ENCODE measurements at places on chromosomes 3 and 15. TPM values are rescaled to one million over a fixed set of nuclear protein-coding genes. Genes with fewer than 3 reads are reported as not detected.

GRCh38 chr3:107153981-107154380 is 223.3 kb upstream of the CCDC54 start:
- DNase-seq = no peak

GRCh38 chr15:89851673-89852341 is 37.2 kb upstream of the ANPEP start:
- DNase-seq = no peak

- DNase-seq = no peak
Measured at GRCh38 chr3:49378249-49378895, 20.2 kb upstream of the GPX1 start.

DNA sequence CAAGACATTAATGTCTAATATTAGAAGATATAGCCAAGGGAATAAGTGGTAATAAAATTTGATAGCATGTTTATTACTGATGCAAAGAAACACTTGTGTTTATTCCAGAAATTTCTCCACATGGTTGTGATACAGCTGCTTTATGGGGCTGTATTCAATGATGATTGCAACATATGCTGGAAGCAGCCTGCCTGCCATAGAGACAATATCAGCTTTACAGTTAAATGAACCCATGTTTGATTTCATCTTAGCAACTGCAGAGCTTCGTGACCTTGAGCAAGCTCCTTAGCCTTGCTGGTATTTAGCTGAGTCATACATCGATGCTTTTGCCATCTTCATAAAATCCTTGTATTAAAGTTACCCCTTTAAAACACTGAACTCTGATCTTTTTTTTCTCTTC is 168.1 kb upstream of the STAC start:
- DNase-seq = no peak

Gene APOD
- total RNA-seq = 692 TPM

DNA sequence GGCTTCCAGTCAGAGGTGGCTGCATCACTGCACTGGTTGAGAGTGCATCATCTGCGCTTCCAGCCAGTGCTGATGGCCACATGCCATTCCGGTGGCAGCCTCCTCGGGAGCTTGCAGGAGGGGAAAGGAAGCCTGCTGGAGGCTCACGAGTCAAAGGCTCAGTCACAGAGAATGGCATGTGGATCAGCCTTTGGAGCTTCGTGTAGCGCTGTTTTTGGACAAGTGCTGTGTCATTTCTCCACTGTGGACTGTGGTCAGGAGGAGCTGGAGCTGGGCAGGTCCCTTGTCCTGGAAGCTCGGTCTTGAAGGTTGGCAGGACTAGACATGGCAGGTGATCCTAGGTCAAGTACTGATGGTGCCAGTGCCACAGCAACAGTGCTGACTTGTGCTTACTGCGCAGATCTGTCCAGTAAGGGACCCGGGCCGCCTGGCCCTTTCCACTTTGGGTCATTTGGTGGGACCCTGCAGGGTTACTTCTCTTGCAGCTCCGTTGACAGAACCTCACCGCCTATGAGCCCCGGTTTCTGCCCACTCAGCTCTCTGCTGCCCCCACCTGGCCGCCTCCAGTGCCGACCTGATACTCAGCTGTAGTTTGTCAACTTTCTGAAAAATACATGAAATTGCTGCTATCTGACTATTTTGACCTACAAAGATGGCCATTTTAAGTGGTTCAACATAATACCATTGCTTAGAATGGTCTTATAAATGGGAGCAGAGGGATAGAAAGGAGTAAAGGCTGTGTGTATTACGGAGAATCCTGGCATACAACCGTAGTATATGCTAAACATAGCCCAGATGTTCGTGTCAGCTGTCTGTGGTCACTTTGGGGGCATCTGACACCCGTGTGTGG is 27.6 kb upstream of the TRPM1 start:
- DNase-seq = peak; percentile 87

DNA sequence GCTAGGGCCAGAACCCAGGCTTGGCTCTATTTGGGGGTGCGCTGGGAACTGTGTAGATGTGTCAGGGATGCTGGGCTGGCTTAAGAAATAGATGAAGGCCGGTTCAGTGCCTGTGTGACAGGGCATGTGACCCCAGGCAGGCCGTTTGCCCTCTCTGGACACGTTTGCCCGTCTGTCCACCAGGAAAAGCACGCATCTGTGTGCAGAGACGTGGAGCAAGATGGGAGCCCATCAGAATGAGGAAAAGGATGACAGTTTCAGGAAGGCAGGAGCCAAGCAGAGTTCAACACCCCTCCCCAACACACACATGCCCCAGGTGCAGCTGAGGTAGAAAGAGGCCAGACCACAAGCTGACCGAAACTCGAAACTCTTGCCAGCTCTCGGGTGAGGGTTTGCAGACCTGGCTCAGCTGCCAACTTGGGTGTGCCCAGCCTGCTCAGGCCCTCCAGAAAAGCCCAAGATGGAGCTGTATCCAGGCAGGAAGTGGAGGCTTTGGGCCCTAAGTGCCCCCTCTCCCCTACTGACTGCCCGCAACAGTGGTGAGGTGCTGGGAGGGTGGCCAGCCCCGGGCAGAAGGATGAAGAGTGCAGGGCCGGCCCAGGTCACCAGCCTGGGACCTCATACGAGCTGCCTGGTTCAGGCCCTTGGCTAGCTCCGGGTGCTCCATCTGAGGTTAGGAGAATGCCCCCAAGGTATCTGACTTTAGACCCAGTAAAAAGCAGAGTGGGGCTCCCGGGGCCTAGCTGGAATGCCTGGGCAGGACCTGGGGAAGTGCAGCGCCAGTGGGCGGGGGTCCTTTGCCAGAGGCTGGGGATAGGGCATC is 10.2 kb upstream of the MESP1 start:
- DNase-seq = peak; percentile 38

Gene MME
- total RNA-seq = 3.6 TPM

Gene CD200
- total RNA-seq = 1.4 TPM

DNA sequence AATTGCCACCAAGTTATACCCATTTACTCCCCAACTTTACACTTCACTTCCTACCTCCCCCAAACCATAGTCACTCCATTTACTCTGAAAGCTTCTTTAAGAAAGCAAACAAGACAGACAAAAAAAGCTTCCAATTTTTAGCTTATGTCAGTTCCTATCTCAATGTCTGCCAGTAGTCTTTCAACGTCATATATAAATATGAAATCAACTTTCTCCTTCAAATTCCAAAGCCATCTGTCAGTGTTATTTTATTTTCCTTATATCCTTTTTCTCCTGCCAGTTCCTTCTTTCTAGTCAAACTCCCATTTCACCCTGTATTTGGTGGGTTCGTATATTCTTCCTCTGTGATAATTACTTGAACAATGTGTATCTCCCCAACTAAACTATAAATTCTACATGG is 85.8 kb upstream of the CMC1 start:
- DNase-seq = no peak

Gene NOX5
- not detected for total RNA-seq

Gene SLC28A2
- not detected for total RNA-seq

- DNase-seq = no peak
Measured at GRCh38 chr3:53238886-53239285, 16.9 kb downstream of the TKT start.

- no peak for DNase-seq
Measured at GRCh38 chr3:52831500-52832301, 1.2 kb upstream of the ITIH4 start.

Gene CPOX
- 10.3 TPM for total RNA-seq

Gene FAM81A
- 1.8 TPM for total RNA-seq

- DNase-seq = peak; percentile 67
Measured at GRCh38 chr15:68211656-68212320, 6.7 kb upstream of the CALML4 start.

- DNase-seq = no peak
Measured at GRCh38 chr3:117754058-117754457, 1044.5 kb downstream of the TUSC7 start.

GRCh38 chr15:101138913-101139880 is 112.7 kb downstream of the CHSY1 start:
- no peak for DNase-seq

Gene EHHADH
- 17.7 TPM for total RNA-seq

GRCh38 chr3:156762631-156763185 is 63.4 kb upstream of the LEKR1 start:
- no peak for DNase-seq

- no peak for DNase-seq
Measured at GRCh38 chr3:72629191-72629631, 219.0 kb downstream of the SHQ1 start.

DNA sequence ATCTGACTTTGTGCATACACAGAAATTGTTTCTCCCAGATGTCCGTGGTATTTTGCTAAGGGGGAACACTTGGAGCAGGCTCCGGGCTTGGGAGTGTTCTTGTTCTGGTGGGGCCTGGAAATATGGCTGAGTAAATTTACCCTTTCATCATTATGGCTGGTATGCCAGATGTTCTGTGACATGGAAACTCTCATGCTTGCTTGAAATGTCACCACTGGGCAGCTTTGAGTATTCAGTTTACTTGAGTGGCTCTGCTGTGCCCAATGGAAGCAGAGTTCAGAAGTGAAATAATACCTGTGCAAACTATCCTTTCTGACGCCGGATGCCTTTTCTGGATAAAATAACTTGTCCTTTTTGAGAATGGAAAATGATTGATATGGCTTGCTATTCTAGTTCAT is 283.6 kb upstream of the TPM1 start:
- no peak for DNase-seq

GRCh38 chr3:56812754-56813652 is 11.3 kb upstream of the ARHGEF3 start:
- no peak for DNase-seq

Gene FBXO40
- 147 TPM for total RNA-seq

GRCh38 chr15:41981371-41982132 is 9.2 kb upstream of the EHD4 start:
- DNase-seq = peak; percentile 43

GRCh38 chr15:31024330-31024729 is 32.9 kb upstream of the MTMR10 start:
- no peak for DNase-seq

All from cardiac septum (tissue), 1 donor.